Stimulated activated CD4-positive, alpha-beta T cell treated with anti-CD3 and anti-CD28 coated beads, Interleukin-1b, Interleukin-23, amount 100 ng/mL, for 48 hours (primary cell): ENCODE measurements at places on chromosomes 16 and 17.

DNA sequence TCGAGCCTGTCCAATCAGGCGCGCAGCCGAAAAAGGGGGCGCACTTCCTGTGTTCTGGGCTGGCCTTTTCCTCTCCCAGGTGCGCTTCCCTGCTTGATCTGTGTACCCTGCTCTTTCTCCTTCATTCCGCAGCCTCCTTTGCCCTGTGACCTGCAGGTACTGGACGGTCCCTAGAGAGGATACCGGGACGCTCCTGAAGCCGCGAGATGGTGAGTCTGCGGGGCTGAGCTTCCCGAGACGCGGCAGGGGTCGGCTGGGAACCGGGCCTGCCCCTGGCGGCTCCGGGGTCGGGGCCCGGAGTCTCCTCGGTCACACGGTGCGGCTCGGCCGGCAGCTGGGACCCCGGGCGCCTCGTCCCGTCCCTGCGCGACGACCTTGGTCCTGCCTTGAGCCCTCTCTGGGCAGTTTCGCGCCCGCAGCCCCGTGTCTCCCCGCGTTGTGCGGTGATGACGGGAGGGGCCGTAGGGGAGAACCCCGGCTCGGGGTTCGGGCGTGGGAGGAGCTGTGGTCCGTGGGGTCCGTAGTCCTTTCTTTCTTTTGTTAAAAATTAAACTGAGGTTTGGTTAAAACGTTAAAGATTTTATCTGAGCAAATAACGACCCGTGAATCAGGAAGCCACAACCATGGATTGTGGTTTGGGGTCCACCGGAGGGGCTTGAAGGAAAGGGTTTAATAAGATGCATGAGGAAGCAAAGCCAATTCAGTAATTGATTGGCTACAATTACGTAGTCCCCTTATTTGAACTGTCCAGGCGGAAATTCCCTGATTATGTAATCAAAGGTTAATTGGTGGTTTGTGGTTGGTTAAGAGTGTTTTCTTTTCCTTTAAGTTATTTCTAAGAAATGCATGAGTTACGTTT lies 172.8 kb upstream of the ZNF267 start:
- peak; percentile 86 for DNase-seq

GRCh38 chr17:79915850-79916430 lies 76.7 kb upstream of the CBX4 start:
- DNase-seq: no peak

GRCh38 chr16:280552-280951 lies at the start of gene ARHGDIG:
Gene ARHGDIG, plus strand, starts transcription at chr16:280591. Its CDS starts 90 bp downstream, at chr16:280681.
- DNase-seq: no peak

GRCh38 chr17:56478836-56479447 lies 114.6 kb upstream of the NOG start:
- DNase-seq: no peak

GRCh38 chr17:50265212-50265611 lies 9.1 kb upstream of the TMEM92 start:
- no peak for DNase-seq

GRCh38 chr17:8572764-8573163 lies 57.8 kb downstream of the MYH10 start:
- no peak for DNase-seq
